ENCODE measurements at places on chromosomes 2 and 18. TPM values are rescaled to one million over a fixed set of nuclear protein-coding genes. Genes with fewer than 3 reads are reported as not detected.

Gene DSEL
- 2.5 TPM for total RNA-seq

DNA sequence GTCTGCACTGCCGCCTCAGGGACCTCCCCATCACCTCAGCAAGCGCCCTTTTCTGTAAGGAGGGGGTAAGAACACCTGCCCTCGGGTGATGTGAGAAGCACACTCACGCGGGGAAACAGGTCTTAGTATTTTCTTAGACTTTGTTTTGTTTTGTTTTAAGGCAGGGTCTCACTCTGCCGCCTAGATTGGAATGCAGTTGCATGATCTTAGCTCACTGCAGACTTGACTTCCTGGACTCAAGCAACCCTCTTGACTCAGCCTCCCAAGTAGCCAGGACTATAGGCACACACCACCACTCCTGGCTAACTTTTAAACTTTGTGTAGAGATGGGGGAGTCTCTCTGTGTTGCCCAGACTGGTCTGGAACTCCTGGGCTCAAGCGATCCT, 37.1 kb downstream of the RAMP1 start:
- peak; percentile 43 for DNase-seq

Gene REEP1
- 0.25 TPM for total RNA-seq

DNA sequence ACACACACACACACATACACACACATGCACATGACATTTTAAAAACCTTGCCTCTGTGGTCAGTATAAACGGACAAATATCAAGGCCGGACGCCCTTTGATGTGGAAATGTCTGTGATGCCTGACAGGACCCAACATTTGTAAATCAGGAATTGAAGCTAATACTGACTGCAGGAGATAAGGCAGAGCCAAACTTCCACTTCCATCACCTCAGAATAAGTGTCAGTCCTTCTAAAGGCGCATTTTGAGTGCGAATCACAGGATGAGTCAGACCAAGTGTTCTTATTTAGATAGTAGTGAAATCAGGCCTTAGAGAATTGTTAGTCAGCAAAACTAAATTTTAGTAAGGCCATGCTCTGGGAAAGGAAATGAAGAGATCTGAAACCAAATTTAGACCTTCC, 211.7 kb upstream of the LRATD1 start:
- DNase-seq: no peak

Gene CKAP2L
- 17.7 TPM for total RNA-seq

GRCh38 chr2:132863961-132864360, 194.0 kb upstream of the LYPD1 start:
- no peak for DNase-seq

Measured in PC-9 (cell line).